Stimulated activated CD8-positive, alpha-beta memory T cell treated with anti-CD3 and anti-CD28 coated beads, Interleukin-4, amount 100 ng/mL, for 4 hours (primary cell): ENCODE measurements at places on chromosomes 16 and 17.

DNA sequence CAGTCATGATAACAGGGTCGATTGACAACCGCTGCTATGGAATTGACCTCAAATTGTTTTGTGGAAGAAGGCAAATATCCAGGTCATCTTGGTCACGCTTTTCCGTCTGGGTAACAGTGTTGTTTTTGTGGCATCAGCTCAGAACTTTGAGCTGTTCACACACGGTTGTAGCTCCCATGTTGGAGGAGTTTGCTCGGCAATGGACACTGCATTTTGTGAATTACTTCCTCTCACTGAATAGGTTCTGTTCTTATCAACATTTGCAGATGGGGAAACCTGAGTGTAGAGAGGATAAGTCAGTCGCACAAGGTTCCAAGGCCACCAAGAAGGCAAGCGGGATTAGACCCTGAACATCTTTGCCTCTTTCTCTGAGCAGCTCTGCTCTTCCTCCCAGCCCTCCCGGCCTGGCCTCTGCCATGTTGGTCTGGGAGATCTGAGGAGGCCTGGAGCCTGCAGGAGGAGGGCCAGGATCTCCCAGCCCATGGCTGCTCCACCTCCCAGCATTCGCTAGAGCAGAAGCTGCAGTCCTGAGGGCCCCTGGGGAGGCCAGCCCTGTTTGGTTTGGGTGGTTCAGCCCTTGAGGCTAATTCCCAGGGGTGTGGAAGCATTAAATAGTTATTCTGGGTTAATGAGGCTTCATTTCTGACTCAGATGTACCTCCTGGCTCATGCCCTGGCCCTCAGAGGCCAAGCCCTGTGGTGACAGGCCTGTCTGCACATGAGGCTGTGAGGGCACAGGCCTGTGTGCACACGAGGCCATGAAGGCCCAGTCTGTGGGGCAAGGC lies 154.1 kb upstream of the PLCG2 start:
- DNase-seq, result no peak

DNA sequence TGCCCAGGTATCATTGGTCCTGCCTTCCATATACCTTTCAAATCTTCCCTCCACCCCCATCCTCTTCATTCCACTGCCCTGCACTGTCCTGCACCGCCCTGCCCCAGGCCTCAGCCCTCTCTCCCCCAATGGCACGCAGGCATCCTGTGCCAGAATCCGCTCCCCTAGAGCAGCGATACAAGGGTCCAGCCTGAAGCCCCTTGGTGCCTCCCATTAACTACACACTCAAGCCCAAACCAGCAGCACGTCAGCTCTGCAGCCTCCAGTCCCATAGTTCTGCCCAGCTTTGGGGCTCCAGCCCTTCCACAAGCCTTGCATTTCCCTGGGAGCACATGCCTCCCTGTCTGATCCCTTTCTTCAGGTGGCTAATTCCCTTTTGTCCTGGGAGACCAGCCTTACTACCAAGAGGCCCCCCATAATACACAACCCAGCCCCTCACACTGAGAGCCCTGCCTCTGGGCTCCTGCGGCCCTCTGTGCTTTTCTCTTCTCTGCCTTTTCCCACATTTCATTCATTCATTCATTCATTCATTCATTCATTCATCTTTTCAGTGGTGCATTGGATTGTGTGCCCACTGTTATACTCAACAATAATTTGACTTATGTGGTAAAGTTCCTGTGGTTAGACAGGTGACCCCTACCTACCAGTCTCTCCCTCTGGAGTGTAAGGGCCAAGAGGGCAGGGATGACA lies 26.8 kb upstream of the DLX3 start:
- DNase-seq, result no peak

DNA sequence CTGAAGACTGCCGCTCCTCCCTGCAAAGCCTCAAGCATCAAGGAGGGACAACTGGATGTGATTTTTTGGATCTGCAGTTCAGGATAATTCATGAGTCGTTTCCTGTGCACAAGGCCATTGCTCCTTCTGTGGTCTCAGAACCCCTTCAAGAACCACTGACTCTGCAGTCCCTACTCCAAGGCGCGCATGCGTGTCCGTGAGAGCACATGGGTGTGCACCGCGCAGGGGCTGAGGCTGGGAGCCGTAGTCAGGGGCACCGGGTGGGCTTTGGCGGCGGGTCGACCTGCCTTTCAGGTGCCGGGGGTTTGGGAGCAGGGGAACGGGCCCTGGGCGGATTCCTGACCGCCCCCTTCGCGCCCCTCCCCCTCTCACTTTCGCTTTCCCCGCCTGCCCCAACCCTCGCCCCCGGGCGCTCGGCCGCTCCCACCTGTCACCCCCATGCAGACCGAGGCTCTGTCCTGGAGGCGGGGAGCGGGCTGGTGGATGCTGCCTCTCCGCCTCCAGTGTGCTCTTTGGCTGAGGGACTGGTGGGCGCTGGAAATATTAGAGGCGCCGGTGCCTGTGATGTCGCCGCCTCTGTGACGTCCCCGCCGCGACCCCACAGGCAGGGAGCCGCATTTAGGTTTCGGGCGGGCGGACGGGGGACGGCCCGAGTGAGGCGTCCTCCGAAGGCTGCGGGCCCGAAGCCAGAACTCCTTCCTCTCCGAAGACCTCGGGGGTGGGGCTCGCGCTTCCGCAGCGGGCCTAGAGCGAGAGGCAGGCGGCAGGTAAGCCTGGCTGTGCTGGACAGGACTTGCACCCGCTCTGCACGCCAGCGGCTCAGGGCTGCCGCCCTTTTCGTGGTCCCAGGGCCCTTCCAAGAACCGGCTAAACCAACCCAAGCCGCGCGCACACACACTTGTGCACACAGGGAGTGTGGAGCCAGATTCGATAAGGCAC lies at the start of gene SPATA32:
Gene SPATA32, minus strand, starts transcription at position 518 of the 939 bp plus-strand sequence. Its CDS starts 78 bp downstream, at position 440.
- DNase-seq, result peak; percentile 60

DNA sequence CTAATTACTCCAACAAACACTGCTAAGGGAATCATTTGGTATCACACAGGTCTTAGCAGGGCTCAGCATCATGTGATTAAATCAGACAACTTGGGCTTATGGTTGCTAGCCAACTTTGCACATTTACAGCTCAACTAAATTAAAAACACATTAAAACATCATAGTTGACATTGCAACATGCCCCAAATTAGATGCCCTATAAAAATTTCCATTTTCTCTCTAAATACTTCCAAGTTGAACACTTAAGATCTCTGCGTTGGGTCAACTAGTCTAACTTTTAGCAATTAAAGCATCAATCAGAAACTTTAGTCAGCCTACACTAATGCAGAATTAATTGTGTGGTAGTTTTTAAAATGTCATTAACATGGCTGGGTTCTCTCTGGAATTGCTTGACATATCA lies 12.1 kb downstream of the DNAJC7 start:
- no peak for DNase-seq

GRCh38 chr16:75908331-75909117 lies 182.2 kb upstream of the CPHXL start:
- DNase-seq, result no peak

DNA sequence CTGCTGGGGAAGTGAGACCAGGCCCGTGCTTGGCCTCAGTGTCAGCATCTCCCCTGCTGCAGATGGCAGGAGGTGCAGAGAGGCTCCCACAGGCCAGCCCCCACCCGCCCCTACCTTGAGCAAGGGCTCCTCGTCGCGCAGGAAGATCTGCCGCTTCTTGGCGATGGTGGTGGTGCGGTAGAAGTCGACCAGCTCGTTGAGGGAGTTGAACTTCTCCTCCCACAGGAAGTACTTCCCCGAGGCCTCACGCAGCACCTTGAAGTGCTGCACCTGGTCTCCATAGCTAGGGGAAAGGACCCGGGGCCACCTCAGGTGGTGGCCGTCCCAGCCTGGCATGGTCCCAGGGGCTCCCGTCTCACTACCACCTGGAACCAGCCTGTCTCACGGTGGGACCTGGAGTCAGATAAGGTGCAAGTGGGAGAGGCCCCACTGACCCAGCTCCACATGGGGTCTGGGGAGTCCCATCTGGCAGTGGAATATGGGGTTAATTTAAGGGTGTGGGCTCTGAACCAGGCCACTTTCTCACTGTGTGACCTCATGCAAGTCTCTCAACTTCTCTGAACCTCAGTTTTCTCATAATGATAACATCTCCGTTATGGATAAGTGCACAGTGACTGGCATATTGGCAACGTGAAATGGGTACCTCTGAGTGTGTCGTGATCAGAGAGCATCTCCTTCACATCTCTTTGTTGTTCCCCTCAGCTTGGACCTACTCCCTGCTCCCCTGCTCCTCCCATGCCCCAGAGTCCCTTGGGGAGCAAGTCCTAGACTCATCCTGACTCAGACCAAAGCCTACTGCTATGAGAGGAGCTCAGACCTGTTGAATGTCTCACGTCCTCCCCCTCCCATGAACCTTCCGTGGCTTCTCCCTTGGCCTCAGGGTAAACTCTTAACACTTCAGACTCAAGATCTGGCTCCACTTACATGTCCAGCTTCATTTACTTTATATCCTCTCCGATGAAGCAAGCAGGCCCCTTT lies 19.8 kb upstream of the FAM83G start:
- no peak for DNase-seq

- no peak for DNase-seq
Measured at GRCh38 chr16:62665269-62665668, 629.0 kb upstream of the CDH8 start.

- DNase-seq, result no peak
Measured at GRCh38 chr17:27499451-27500265, 43.4 kb downstream of the KSR1 start.

GRCh38 chr17:50816771-50817751 lies 18.3 kb upstream of the WFIKKN2 start:
- peak; percentile 18 for DNase-seq

DNA sequence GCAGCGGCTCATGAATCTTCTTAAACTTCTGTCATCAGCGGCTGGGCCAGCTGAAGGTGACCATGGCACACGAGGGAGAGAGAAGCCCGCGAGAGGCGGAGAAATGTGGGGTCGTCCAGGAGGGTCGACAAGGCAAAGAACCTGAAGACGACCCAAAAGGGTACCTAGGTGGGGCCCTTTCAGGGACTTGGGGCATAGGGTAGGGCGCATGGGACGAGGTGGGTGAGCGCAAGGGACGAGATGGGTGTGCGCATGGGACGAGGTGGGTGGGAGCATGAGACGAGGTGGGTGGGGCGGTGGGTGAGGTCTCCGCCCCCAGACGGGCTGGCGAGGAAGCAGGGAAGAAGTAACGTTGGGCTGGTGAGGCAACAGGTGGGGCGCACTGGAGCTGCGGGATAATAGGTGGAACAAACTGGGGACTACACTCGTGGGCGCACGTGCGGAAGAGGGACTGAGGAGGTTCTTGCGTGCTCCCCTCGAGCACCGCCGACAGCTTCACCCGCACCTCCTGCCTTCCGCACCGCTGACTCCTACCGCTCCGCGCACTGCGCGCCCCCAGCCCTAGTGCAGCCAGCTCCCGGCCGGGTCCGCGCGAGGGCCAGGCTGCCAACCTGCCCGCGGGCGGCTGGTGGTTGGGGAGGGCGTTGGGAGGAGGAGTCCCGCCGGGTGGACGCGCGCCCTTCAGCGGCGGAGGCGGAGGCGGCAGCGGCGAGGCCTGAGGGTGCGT lies 23.2 kb upstream of the CRYM start:
- DNase-seq, result no peak

DNA sequence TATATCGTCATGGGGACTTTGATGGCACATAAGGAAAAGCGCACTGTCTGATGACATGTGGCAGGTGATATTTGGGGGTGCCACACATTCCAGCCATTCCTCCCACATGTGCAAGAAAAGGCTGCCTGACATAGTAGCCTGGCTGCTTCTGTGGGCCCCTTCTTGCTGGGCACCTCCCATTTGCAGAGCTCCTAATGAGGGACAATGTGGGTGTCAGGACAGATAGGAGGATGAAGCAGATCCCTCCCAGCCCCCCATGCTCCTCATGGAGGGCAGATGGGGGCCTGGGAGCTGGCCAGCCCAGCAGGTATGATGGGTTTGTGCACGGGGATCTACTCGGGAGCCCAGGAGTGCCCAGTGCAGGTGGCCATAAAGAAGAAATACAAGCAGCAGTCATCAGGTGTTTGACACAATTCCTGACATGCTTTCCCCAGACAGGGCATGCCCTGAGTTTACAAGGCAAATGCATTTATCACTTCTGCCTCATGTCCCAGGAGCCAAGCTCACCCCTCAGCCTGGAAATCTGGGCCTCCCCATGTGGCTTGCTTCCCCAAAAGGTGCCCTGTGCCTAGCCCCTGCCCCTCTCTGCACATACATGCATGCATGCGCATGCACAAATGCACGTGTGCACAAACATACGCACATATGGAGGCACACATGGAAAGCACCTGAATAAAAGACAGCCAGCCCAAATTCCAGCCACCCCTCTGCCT lies 260.6 kb upstream of the RPL38 start:
- no peak for DNase-seq

DNA sequence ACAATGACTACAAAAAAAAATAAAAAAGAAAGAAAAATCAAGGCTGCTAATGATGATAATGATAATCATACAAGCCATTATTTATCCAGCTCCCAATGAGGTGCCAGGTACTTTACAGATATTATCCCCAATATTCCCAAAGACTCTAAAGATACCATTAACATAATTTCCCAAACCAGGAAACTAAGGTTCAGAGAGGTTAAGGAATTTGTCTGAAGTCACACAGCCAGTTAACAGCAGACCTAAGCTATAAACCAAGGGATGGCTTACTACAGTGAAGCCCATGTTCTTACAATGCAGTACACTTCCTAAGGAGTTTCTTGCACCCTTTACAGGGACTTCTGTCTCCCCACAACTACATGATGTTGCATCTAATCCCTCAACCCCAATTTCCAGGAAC lies 45.7 kb upstream of the CDH5 start:
- no peak for DNase-seq

DNA sequence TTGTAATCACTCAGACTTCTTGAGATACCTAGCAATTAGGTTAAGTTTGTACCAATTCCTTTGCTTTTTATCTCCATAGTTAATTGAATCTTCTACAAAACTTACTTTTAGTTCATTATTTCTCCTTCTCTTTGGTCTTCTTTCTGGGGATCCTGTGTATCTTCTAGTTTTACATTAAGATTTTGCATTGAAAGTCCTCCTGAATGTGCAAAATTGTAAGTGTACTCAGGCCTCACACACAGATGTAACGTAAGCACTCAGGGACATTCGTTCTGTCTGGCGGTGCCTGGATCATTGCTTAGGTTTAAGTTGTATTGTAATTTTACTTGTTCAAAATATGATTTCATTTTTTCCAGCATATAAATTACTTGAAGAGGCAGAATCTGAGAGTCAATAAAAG lies 222.6 kb upstream of the CPHXL start:
- no peak for DNase-seq

DNA sequence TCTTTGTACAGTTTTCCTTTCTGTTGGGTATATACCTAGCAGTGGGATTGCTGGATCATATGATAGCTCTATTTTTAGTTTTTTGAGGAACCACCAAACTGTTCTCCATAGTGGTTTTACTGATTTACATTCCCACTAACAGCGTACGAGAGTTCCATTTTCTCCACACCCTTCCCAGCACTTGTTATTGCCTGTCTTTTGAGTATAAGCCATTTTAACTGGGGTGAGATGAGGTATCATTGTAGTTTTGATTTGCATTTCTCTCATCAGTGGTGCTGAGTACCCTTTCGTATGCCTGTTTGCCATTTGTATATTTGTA lies 887 bp upstream of the EVI2B start:
- DNase-seq, result no peak

DNA sequence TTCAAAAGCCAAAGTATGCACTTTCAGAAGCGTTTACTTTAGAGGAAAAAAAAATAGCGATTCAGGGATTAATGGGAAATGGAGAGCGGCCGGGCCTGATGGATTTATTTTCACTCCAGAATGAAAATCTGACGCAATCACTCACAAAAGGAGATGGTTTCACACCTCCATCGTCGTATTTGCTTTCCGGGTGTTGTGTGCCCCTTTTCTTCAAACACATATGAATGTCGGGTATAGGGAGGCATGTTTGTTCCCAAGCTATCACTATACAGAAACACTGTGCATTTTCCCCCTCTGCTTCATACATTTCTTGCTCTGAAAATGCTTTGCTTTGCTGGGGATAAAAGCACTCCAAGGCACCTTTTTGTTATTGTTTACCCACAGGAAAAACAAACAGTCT lies 562.2 kb upstream of the ZFHX3 start:
- DNase-seq, result no peak
